ENCODE measurements at places on chromosomes 5 and 9.

GRCh38 chr9:14779566-14780022, 57.1 kb upstream of the CER1 start:
- no peak for DNase-seq

DNA sequence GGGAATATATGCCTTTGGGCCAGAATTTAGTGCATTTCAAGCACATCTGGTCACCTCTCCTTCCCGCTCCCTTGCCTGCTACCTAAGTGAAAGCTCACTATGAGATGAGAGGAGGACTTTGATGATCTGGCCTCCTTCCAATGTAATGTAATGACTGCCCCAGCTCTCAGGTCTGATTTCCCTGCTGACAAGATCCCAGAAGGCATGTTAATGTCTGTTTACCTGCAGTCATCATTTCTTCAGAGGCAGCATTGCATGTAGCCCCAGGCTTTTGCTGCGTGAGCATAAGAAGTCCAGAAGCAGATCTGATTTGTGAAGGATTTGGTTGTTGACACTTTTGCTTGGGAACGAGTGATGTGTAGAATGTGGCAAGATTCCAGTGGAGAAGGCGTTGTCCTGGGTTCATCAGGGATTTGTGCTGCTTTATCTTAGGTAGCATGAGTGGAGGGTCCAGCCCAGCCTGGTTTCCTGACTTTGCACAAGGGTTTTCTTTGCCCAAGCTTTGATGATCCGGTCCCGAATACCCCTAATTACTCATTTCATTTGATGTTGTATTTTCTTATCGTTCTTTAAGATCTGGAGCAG, 192.7 kb downstream of the GOLPH3 start:
- no peak for DNase-seq

DNA sequence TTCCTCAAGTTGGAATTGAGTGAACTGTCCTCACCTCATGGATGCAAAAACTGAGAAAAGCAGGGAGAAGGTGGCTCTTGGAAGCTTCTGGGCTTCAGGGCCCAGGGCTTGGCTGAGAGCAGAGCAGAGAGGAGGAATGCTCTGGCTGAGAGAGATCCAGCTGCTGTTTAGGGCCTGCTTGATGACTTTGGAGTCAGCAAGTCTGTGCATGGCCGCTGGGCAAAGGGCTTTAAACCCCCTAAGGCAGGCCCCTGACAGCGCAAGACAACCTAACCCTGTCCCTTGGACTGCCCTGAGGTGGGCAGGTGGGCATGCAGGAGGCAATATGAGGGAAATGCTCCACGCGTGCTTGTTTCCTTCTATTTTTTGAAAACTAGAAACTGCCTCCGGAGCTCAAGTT, 8.6 kb downstream of the STC2 start:
- no peak for DNase-seq

DNA sequence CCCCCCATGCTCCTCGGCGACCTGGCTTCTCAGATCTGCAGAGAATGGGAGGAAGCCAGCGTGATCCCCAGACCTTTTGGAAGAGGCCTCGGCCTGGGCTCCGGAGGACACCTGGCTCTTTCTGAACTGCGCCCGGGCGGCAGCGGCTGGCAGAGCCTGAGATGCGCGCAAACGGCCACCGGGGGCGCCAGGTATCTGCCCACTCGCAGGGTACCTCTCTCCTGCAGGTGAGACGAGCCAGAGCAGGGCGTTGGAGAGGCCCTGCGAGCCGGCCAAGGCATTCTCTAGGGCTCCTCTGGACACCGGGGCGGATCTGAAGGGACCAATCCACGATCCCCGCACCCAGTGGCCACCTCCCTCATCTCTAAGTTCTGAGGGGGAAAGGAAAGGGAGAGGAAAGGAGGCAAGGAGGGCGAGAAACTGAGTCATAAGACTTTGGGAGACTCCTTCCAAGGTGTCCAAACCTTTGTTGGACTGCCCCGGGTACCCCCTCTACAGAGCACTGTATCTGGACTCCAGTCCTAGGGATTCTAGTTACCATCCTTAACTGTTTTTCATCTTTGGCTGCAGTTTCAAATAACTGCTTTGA, 55.0 kb upstream of the SLC46A2 start:
- DNase-seq = no peak

DNA sequence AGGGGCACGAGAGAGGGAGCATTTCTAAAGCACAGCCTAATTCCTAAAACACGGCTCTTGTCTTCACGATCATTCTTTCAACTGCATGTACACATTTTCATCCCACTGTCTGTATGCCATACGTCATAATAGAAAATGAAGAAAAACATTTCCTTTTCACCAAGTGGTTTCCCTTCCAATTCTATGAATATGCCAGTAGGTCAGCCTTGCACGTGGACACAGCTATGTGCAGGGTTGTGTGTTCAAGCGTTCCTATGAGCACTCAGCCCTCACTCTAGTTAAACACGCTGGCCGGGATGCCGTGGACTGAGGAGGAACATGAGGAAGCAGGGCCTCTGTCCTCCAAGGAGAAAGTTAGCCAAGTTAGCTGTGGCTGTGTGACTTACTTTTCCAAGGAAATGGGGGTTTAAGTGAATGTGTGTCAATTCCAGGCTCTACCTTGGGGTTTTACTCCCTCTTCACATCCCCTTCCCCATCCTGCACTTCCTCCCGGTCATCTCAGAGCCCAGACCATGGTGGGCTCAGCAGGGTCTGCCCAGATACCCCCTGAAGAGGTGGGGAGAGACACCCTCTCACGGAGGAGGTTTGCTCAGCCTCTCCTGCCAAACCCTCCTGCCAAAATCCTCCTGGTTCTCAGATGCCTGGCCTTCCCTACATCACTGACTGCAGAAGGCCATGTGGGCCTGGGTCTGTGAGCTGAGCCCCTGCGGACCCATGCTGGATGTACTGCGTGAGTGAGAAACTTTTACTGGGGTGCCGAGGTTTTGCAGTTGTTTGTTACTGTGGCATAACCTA, 230.6 kb downstream of the FSTL4 start:
- no peak for DNase-seq

GRCh38 chr5:132540764-132541163, 2.6 kb downstream of the IL5 start:
- DNase-seq = no peak

- no peak for DNase-seq
Measured at GRCh38 chr5:16723821-16724220, 107.0 kb upstream of the RETREG1 start.

GRCh38 chr5:31825518-31826068, 186.7 kb downstream of the PDZD2 start:
- peak; percentile 20 for DNase-seq

- no peak for DNase-seq
Measured at GRCh38 chr9:133341369-133342068, 5.5 kb upstream of the SURF6 start.

DNA sequence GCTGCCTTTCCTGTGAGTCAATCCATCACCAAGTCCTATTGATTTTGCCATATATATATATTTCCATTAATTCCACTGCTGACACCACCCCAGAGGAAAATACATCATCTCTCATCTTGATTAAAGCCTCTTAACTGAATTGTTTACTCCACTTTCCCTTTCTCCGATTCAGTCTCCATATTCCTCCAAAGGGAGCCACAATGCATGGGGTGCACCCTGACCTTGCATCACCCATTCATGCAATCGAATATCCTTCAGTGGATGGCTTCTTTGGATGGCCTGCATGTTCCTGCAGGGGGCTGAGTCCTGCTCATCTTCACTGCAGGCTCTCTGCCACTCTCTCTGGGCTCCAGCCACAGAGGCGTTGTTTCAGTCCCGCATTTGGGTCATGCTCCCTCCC, 231.0 kb downstream of the SNX18 start:
- DNase-seq = no peak

DNA sequence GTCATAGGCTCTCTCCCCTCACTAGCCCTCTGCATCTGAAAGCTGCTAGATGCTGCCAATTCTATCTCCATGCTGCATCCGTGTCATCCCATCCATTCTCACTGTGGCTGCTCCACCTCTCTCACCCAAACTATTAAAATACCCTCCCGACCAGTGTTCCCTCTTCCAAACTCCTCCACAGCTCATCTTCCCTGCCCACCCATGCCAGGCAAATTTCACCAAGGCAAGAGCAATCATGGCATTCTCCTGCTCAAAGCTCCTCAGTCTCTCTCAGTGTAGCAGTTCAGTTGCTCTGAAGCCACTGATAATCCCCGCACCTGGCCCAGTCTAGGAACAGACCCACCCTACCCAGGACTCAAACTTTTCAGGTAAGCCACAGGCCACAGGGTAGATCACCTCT, 48.4 kb downstream of the SPOCK1 start:
- no peak for DNase-seq

DNA sequence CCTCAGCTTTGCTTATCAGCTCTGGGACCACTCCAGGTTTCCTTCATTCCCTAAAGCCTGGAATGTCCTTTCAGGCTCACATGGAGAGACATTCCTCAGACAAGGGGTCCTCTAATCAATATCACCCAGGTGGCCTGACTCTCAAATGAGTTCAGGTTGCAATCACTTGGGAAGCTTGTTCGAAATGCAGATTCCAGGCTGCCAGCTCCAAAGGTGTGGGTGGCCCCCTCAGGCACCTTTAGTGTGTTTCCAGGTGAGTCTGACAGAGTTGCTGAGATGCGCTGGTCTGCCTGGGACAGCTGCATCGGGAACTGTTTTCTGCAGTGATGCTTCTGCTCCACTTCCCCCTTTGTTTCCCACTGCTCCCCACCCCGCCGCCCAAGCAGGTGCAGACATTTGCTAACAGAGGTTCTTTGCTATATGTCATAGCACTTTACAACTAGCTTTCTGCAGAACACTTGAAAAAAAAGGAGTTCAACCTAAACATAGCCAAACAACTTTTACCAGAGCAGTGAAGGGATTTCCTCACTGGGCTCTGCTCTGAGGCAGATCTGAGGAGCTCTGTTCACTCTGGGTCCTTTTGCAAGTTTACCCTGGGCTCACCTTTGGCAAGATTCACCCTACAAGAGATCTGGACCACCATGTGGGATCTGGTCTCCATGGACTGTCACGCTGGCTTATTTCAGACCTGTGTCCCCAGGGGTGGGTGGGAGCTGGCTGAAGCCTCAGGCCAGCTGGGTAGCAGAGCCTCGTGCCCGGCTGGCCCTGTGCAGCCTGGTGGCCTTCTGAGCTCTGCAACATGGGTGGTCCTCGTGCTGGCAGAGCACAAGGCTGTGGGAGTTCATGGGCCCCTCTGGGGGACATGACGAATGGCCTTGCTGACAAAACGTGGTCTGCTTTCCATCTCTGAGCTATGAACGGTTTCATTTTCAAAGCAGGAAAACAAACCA, 539.6 kb downstream of the CCDC171 start:
- DNase-seq = no peak

DNA sequence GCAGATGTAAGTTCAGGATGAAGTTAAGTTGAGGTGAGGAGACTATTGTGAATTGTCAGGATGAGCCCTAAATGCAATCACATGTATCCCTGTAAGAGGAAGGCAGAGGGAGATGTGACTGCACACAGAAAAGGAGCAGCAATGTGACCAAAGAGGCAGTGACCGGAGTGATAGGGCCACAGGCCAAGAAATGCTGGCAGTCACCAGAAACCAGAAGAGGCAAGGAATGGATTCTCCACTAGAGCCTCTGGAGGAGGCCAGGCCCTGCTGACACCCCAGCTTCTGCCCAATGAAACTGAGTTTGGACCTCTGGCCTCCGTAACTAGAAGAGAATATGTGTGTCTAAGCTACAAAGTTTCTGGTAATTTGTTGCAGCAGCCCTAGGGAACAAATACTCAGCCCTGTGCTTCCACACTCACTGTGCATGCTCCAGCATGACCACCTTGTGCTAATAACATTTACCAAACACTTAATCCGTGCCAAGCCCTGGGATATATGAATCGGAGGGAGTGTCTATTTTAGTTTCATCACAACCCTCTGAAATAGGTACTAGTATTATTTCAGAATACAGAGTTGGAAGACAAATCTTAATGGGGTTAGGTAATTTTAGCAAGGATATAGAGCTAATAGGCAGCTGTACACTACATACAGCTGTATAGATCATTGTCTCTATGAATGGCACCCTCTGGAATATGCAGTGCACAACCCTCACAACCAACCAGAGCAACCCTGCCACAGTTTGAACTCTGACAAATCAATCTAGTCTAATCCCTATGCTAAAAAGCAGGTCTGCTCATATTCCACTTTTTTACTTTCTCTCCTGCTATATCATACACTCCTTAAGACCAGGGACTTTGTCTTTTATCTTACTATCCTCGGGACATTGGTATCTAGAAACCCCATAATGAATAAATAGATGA, 7.8 kb upstream of the GPX8 start:
- DNase-seq = no peak

DNA sequence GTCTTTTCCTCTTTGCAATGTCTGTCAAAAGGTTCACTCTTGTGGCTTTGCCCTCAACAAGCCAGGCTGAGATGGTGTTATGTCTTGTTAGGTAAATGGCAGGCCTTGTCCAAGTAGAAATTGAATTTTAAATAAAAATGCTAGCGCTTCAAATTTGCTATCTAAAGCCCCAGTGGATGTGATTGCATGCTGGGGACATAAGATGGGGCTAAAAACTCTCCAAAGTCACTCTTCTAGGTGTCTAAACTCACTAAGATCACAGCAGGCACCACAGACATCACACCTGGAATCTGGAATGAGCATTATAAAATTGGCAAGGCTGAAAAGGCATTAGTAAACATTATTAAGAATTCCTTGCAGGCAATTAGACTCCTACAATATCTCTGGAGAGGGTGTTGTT, 262.7 kb upstream of the CLINT1 start:
- DNase-seq = no peak

GRCh38 chr5:89253666-89254352, 370.8 kb upstream of the MEF2C start:
- no peak for DNase-seq

- DNase-seq = no peak
Measured at GRCh38 chr9:5441043-5441442, 3.3 kb upstream of the PLGRKT start.

GRCh38 chr9:74771262-74771585, 116.5 kb downstream of the TRPM6 start:
- DNase-seq = no peak

DNA sequence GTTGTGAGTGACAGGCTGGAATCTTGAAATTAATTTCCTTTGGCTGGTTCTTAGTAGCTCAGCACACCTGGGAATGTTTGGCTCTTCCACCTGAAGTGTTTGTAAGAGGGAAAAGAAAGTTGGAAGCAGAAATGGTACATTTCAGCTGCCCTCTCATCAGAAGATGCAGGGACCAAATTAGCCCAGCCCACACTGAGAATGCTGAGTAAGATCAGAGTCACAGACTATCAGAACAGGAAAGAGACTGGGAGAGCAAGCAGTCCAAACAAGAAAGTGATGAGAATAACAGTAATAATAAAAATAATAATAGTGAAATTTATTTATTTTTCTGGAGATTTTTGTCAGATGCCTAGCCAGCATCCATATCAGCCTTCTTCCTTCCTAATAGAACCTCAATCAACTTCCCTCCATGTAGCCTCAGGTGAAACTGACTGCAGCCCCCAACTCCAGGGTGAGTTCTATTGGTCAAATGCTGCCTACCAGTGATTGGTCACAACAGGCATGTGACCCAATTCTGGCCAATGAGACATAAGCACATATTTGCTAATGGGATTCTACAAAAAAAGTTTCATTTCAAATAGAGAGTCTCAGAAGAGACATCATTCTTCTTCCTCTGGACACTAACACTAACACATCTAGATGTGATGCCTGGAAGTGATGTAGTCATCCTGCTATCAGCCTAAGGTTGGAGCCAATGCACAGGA, 31.2 kb upstream of the ADRA1B start:
- no peak for DNase-seq

- DNase-seq = no peak
Measured at GRCh38 chr5:151234476-151235238, 10.8 kb upstream of the CCDC69 start.

Data from NCI-H2107 (cell line).